ENCODE measurements at places on chromosomes 16 and 17.
A peak's percentile ranks its signal among the peaks of the same experiment; 100 is the strongest.

DNA sequence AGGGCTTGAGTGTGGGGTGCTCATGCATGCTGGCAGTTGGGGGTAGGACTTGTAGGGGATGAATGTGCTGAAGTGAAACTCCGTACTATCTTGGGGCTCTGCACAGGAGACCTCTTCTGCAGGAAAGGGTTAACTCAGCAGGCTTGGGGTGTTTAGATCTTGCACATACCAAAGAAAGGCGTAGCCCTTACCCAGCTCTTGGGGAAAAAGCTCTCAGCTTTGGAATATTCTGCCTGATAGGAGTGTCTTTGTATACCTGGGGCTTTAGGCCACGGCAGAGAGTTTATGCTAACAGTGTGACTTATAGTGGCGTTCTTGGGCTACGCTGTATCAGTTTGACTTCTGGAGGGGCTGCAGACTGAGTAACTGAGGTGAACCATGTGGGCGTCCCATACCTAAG lies 21.1 kb downstream of the KRT25 start:
- no peak for DNase-seq

DNA sequence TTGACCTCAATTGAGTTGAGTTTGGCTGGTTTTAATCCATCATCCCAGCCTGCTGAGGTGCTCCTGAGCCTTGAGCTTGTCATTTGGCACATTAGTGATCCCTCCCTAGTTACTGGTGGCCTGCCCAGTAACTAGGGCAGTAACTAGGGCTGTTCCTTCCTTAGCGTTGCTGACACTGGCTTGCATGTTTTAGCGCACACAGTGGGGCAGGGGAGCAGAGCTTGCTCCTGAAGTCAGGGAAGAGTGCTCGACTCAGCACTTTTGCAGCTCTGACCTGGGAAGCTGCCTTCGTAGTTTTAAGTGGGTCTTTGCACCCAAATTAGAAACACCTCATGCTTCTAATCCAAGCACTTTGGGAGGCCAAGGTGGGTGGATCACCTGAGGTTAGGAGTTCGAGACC lies 15.7 kb downstream of the CCDC42 start:
- DNase-seq = no peak

DNA sequence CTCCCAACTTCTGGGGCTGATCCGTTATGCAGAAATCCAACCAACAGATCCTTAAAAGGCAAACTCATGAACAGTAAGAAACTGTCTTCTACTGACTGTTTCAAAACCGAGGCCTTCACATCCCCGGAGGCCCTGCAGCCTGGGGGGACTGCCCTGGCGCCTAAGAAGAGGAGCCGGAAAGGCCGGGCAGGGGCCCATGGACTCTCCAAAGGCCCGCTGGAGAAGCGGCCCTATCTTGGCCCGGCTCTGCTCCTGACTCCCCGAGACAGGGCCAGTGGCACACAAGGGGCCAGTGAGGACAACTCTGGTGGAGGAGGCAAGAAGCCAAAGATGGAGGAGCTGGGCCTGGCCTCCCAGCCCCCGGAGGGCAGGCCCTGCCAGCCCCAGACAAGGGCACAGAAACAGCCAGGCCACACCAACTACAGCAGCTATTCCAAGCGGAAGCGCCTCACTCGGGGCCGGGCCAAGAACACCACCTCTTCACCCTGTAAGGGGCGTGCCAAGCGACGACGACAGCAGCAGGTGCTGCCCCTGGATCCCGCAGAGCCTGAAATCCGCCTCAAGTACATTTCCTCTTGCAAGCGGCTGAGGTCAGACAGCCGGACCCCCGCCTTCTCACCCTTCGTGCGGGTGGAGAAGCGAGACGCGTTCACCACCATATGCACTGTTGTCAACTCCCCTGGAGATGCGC lies 39.5 kb downstream of the SREBF1 start:
- DNase-seq = no peak

DNA sequence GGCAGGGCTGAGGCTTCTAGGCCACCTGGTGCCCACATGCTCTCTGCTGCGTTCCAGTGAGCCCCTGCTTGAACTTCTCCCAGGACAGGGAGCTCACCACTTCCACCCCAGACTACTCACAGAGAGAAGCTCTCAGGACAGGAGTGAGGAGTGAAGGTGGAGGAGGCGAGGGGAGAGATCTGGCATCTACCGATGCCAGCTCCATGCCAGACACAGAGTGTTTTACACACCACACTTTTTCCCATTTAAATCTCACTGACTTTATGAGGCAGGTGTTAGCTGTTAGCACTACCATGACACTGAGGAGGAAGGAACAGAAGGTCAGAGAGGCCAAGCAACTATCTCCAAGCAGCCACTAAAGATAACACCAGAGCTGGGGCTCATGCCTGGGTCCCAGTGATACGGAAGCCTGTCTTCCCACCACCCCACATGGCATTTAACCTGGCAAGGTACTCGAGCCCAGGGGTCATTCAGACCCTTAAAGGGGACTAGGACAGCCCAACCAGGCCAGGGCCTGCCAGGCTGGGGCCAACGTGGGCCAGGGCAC lies 6.8 kb downstream of the FAM83G start:
- no peak for DNase-seq

DNA sequence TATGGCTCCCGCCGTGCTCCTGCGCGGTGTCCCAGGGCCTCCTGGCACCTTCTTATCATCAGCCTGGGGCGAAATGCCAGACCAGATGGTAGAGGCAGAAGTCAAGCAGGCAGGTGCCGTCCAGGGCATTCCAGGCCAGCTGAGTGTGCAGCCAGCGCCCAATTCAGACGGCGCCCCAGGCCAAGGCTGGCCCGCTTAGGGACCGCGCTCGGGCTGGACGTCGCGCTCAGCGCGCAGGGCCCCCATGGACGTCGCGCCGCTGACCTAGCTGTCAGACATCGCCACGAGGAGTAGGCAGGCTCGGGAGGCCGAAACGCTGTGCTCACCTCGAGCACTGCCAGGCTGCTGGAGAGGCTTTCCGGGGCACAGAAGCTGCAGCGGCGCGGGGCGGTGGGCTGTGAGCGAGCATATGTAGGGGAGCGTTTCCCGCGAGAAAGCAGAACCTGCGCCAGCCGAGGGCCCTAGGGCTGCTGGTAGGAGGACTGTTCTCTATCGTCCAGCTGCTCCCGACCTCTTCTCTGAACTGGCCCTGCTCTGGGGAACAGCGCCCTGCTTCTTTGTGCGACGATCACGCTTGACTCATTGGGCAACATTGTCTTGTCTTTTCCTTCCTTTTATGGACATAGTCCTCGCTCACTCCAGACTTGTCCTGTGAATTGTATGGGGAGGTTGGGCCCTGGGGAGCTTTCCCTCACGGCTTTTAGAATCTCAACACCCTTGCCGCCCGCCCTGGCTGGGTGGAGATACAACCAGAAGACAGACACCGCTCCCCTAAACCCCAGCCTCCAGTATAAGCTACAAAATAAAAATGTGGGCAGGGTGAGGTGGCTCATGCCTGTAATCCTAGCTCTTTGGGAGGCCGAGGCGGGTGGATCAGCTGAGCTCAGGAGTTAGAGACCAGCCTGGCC lies 8.4 kb upstream of the CA4 start:
- peak; percentile 63 for DNase-seq

DNA sequence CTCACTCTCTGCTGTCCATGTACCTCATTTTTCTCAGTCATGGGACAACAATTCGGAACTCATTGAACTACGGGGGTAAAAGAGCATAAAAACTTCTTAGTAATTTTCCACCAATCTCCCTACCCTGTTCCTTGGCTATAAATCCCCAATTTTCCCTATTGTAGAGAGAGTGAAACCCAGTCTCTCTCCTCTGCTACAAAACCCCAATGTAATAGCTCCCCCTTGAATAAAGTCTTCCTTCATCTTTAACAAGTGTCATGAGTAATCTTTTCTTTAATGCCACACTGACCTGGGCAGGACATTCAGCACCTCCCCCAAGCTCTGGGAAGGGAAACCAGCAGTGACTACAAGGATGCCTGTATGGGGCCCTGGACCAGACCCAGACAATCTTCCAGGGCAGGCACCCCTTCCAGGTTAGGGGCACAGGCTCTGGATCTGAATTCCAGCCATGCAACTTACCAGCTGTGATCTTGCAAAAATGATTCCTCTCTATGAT lies 10.2 kb upstream of the EIF1 start:
- no peak for DNase-seq

- DNase-seq = no peak
Measured at GRCh38 chr17:49051269-49051668, 54.1 kb downstream of the IGF2BP1 start.

DNA sequence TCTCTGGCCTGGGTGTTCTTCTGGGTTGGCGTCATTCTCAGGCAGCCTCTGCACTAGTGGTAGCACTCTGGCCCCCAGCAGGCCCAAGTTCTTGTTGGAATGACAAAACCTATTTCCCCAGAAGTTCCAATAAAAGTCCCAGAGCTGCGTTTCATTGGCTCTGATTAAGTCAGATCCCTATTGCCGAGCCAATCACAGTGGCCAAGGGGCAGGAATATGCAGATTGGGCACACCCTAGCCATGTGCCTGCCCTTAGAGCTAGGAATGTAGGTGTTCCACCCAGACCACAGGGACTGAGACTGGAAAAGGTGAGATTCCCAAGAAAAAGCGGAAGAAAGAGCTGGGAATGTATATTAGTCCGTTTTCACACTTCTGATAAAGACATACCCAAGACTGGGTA lies 44.9 kb upstream of the POLR3E start:
- no peak for DNase-seq

- DNase-seq = no peak
Measured at GRCh38 chr17:9361188-9361955, 214.2 kb downstream of the STX8 start.

DNA sequence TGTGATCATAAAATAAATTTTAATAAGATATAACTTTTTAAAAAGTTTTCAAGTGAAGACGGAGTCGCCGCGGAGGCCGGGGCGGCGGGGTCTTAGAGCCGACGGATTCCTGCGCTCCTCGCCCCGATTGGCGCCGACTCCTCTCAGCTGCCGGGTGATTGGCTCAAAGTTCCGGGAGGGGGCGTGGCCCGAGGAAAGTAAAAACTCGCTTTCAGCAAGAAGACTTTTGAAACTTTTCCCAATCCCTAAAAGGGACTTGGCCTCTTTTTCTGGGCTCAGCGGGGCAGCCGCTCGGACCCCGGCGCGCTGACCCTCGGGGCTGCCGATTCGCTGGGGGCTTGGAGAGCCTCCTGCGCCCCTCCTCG lies at the start of gene FOXC2:
Gene FOXC2, plus strand, starts transcription at position 229 of the 365 bp plus-strand sequence. CDS start 507 bp downstream, outside the sequence.
- peak; percentile 85 for DNase-seq

- DNase-seq = no peak
Measured at GRCh38 chr17:7340179-7340578, 3.9 kb downstream of the ACAP1 start.

DNA sequence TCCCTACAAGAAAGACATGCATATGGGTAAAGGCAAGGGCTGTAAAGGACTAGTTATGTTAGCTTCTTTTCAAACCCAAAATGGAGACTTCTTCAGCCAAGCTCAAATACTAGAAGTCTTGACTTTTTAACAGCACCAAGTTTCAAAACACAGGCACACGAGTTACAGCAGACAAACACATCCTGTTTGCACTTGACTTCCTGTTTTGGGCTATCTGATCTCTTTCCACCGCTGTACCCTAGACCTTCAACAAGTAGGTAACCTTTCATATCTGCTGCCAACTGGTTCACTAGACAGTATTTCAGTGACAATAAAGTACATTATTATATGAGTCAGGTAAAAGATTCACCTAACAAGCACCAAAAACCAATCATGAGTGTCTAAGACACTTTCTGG lies 12.3 kb downstream of the RFFL start:
- no peak for DNase-seq

GRCh38 chr17:2952174-2952845 lies 111.1 kb downstream of the OR1D5 start:
- no peak for DNase-seq

DNA sequence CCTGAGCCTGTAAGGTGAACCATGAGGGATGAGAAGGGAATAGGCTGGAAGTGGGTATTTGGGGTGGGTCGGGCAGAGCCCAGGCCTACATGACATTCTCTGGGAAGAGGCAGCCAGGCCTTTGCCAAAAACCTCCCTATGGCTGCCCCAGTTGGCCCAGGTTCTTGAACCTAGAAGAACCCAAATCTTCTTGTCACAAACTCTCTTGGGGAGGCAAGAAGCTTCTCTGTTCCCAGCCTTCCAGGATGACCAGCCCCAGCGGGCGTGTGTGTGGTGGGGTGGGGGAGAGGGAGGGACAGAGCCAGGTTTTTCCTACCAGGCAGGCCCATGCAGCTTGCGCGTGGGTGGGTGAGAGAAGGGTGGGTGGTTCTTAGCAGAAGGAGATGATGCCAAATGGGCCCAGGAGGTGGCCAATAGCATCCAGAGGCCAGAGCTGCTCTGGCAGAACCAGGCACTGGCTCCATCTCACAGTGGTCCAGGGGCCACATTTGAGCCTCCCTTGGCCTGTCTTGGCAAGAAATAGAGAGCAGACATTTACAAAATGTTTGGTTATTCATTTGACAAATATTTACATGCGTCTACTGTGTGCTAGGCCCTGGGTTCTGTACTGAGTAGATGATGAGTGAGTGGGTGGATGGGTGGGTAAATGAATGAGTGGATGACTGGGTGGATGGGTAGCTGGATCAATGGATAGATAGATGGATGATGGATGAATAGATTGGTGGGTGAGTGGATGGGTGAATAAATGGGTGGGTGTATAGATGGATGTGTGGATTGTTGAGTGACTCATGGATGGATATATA lies 44.3 kb upstream of the PLCG2 start:
- no peak for DNase-seq

DNA sequence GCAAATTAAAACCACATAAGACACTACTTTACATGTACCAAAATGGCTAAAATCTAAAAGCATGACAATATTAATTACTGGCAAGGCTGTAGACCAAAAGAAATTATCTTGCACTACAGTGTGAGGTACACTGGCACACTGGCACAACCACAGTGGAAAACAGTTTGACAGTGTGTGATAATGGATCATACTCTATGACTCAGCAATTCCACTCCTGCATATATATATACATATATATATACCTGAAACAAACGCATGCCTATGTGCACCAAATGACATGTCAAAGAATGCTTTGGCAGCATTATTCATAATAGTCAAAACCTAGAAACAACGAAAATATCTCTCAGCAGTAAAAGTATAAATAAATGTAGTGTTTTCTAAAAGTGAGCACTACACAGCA lies 4.6 kb upstream of the DYNLRB2 start:
- no peak for DNase-seq

DNA sequence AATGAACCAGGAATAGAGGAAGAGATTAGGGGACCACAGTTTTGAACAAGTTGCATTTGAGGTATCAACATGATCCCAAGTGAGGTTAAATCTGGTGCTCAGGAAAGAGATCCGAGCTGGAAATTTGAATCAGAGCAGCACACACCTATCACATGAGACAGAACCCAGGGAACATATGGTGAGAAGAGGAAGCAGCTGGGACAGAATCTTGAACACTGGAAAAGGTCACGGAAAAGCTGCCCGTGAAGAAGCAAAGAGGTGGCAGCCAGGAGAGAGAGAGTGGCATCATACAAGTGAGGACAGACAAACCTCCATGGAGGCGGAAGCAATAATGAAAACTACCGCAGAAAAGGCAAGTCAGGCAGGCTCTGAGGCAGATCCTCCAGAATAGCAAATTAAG lies 36.1 kb downstream of the USP31 start:
- DNase-seq = no peak

DNA sequence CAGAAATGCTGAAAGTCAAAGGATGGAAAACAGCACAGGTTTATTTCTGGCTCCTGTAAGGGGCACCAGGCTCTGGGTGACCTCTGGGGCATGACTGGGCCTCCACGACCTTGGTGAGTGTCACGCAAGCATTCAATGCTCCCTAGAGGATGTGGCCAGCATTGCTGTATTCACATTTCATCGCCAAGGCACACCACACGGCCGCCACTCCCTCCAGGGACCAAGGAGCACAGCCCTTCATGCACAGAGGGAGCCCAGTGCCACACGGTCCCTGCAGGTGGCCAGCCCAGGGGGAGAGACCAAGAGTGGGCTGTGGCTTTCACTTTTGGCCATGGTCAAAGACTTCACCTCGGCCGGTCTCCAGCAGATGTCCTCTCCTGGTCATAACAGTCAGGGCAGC lies 137.4 kb upstream of the TNRC6C start:
- DNase-seq = no peak

Measured in retina (tissue), 1 donor.